ENCODE measurements at places on chromosomes 6 and 20. TPM values are rescaled to one million over a fixed set of nuclear protein-coding genes. Genes with fewer than 3 reads are reported as not detected.

AIG1 gene
- 29.6 TPM for total RNA-seq

BTN1A1 gene
- total RNA-seq: 0.26 TPM

GGTLC1 gene
- total RNA-seq: 4.2 TPM

HLA-DQA1 gene
- total RNA-seq: 135 TPM

MTG2 gene
- 18.3 TPM for total RNA-seq

GNAS gene
- total RNA-seq: 1,010 TPM

BMP6 gene
- total RNA-seq: 7.5 TPM

CENPW gene
- 0.63 TPM for total RNA-seq

BEND3 gene
- 4.4 TPM for total RNA-seq

MOCS1 gene
- total RNA-seq: 23.0 TPM

FNDC1 gene
- total RNA-seq: 8.6 TPM

GRM4 gene
- total RNA-seq: 0.34 TPM

BMP2 gene
- 29.4 TPM for total RNA-seq

ZNF451 gene
- total RNA-seq: 41.3 TPM

Measured in lung (tissue), 17 donors.